ENCODE measurements at places on chromosomes 4 and X.
A peak's percentile ranks its signal among the peaks of the same experiment; 100 is the strongest.

- no peak for DNase-seq
Observed at GRCh38 chr4:25075129-25075528, 44.4 kb upstream of the LGI2 start.

GRCh38 chrX:51496501-51497291 lies at the start of gene NUDT11:
Gene NUDT11, minus strand, starts transcription at chrX:51496592. Its CDS starts 148 bp downstream, at chrX:51496444.
- DNase-seq, result peak; percentile 54

DNA sequence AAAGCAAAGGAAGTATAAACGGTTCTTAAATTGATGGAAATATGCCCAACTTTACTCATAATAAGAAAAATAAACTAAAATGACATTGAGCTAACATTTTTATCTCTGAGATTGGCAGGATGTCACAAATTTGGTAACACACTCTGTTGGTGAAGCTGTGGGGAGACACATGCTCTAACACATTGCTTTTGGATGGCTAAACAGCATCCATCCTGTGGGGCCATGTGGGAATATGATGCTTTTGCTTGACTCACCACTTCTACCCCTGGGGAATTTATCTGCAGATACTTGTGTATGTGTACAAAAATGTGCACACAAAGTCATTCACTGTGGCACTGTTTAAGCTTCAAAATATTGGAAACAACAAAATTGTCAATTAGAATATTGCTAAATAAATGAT lies 100.2 kb downstream of the ANAPC4 start:
- no peak for DNase-seq

- no peak for DNase-seq
Observed at GRCh38 chrX:5397409-5397808, 831.3 kb downstream of the NLGN4X start.

- DNase-seq, result no peak
Observed at GRCh38 chr4:124427095-124427767, 285.3 kb downstream of the ANKRD50 start.

GRCh38 chr4:14835288-14835687 lies 167.0 kb upstream of the CPEB2 start:
- DNase-seq, result no peak

Measured in activated naive CD4-positive, alpha-beta T cell treated with Interleukin-2 at 50 U/mL for 16 hours (primary cell).